ENCODE measurements at places on chromosomes 7 and 10.
A peak's percentile ranks its signal among the peaks of the same experiment; 100 is the strongest.

DNA sequence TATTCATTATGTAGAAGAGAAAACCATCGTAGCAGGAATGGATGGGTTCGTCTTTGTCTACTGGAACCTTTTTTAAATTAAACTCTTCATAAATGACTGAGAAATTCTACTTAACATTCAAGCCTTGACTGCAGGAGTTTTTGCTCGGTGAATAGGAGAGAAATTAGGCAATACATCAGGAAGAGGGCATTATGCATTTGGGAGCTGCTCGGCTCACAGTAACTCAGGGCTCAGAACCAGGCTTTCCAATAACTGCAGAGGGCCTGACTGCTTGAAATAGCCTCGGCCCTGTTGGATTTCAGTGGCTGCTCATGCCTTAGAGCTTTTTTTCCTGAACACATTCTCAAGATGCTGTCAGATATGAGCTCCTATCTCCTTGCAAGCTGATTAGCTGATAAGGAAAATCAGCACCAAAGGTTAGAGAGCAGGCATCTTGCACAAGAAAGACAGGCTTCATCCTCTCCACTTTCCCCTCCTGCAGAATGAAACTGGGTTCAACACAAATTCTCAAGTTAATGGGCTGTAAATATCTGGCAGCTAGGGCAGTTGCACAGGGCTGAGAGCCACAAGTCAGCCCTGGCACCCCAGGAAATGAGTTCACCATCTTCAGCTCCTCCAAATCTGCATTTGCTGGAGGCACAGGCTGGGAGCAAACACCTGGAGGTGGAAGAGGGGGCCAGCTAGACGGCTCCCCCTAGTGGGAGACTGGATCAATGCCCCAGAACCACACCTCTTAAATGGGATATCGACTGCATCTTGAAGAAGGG, 24.3 kb downstream of the TECTB start:
- peak; percentile 19 for DNase-seq

GRCh38 chr7:148884049-148884298, at the start of gene EZH2:
TSS of gene EZH2 (minus strand) at chr7:148884291. CDS start at chr7:148847298, 36,993 bp downstream.
- DNase-seq: no peak

- DNase-seq: no peak
These were observed 60.7 kb downstream of the OTUD1 start for GRCh38 chr10:23499372-23500132.

DNA sequence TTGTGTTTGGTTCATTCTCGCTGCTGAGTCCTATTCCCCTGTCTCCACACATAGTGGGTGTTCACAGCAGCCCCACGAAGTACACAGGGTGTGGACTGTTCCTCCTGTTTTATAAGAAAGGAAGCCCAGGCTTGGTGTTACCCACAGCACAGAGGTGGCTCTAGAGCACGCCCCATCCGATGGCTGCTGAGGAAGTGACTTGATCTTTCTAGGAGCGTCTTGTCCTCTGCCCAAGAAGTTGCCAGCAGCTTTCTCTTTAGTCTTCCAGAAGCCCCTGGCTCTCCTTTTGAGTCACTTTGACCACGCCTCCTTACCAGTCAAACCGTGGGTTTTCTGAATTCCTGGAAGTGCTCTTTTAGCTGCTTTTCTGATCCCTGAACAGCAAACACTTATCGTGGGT, 94.0 kb downstream of the GRK5 start:
- DNase-seq: peak; percentile 61

DNA sequence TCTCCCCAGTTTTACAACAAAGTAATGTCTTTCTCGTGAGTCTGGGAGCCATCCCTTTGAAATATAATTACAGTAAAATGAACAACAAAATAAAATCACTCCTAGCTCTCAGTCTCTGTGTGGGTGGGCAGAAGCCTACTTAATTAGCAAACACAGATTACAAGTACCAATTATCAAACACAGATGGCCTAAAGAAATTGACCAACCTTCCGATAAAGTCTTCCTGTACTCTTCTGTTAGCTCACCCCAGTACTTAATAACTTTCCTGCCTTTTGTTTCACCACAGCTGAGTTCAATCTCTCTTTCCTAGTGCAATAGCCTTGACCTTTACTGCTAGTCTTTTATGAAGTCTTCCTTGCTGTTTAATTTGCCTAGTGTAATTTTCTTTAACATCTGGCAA, 719.2 kb upstream of the MBL2 start:
- no peak for DNase-seq

GRCh38 chr7:106460792-106461254, 176.0 kb upstream of the NAMPT start:
- no peak for DNase-seq

All from stimulated activated CD4-positive, alpha-beta T cell treated with anti-CD3 and anti-CD28 coated beads, Interleukin-4, amount 100 ng/mL, for 1 hour (primary cell).